ENCODE measurements at places on chromosomes 6 and 20.

DNA sequence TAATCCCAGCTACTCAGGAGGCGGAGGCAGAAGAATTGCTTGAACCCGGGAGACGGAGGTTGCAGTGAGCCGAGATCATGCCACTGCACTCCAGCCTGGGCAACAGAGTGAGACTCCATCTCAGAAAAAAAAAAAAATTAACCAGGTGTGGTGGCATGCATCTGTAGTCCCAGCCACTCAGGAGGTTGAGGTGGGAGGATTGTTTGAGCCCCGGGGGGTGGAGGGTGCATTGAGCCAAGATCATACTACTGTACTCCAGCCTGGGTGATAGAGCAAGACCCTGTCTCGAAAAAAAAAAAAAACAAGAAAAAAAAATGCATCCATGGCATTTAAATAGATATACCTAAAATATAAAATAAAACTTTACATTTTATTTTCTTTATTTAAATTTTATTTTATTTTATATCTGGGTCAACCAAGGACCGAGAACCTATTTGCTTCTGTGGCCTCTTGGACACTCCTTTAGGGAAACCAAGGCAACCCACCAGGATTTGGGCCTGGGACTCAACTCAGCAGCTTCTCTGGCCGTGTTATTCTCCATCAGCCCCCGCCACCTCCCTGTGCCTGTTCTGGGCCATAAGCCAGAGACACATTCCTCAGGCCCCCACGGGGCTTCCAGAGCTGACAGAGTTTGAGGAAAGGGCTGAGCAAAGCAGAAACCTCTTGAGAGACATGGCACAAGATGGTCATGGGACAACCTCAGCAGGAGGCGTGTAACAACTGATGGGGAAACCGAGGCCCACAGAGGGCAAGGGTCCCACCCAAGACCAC, 6.2 kb downstream of the SNTA1 start:
- no peak for DNase-seq

- DNase-seq = no peak
These were observed 56.9 kb downstream of the PDE10A start for GRCh38 chr6:165605901-165606739.

- no peak for DNase-seq
These were observed 562.9 kb upstream of the CHD6 start for GRCh38 chr20:42181064-42181463.

- DNase-seq = no peak
These were observed 39.7 kb upstream of the CLVS2 start for GRCh38 chr6:122956376-122956775.

DNA sequence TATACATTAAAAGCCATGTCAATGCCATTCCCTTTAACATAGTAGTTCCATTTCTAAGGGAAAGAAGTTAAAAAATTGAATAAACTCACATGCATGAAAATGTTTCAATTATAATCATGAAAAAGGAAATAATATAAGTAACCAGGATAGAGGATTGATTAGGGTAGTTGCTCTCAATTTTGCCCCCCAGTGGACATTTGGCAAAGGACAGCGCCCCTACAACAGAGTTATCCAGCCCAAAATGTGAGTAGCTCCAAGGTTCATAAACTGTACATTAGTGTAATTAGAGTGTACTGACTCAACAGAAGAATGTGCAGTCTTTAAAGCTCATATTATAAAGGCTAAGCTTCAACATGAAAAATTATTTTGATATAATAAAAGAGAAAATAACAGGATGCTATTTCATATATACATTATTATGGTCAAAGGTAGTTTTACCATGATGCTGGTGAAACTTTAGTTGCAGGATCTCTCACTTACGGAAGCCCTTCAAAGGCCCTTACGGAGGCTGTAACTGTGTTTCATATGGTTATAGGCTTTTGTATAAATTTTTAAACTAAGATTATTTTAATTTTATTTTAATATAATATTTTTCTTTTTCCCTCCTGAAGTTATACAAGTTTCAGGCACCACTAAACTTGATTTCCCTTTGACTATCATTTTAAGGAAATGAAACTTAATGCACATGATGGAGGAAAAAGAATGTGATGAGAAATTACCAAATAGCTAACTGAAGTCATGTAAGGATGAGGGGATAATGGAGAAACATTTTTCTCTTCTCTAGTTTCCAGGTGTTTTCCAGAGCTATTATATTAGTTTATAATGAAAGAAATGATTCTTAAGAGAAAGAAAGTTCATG, 403.6 kb downstream of the PLCB1 start:
- DNase-seq = no peak

- DNase-seq = no peak
These were observed 35.6 kb downstream of the UTRN start for GRCh38 chr6:144320741-144321140.

GRCh38 chr20:60430516-60431001, 472.3 kb downstream of the CDH26 start:
- no peak for DNase-seq

DNA sequence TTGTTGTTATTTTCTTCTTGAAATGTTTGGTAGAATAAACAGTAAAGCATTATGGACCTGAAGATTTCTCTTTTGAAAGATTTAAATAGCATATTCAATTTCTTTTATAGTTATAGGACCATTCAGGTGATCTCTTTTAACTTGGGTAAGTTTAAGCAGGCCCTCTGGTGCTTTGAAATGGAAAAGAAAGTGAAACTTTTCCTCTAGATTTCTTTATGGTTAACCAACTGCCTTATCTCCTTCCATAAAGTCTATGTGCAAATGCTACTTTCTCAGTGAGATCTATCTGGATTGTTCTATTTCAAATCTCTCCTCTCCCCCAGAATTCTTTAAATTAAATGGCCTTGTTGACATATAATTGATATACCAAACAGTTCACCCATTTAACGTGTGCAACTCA, 54.0 kb downstream of the PHACTR2 start:
- DNase-seq = no peak

GRCh38 chr6:56048601-56049000, 173.2 kb upstream of the BMP5 start:
- DNase-seq = no peak

All from T1000 (cell line).